ENCODE measurements at places on chromosomes 4 and X. TPM values are rescaled to one million over a fixed set of nuclear protein-coding genes. Genes with fewer than 3 reads are reported as not detected.

DNA sequence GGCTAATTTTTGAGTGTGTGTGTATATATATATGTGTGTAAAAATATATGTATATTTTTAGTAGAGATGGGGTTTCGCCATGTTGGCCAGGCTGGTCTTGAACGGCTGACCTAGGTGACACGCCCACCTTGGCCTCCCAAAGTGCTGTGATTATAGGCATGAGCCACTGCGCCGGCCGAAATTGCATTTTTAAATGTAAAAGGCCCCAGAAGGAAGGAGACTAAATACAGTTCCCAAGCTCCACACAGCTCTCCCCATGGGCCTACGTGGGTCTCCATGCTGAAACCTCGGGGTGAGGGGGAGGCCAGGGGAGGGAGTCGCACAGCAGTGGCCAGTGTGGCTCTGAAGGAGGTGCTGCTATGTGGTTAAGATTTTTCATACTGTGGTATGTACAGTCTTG lies 12.8 kb upstream of the CDKN2AIP start:
- no peak for DNase-seq

DNA sequence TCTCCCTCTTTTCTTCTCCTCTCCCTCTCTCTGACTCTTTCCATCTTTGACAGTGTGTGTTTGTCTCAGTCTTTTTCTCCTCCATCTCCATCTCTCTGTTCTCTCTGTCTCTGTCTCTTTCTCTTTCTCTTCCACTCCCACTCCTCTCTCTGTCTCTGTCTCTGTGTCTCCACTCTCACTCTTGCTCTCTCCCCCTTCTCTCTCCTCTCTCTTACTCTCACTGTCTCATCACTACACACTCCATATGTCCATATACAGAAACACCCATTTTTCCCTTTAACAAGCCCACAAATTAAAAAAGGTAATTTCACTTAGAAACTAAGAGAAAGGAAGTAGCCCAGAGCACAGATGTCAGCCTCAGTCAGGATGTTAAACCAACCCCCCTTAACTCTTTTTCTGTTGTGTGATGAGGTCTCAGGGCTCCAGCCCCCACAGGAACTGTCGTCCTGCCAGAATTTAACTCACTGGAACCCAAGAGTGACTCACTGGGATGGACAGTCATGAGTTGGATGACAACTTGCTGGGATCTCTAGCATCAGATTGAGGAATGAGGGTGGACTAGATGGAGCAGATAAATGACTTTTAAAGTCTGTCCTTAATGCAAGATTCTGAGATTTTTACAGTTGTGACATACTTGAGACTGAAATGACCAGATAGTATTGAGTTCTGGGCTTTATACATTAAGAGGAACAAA lies 27.5 kb downstream of the OTUD6A start:
- no peak for DNase-seq

- DNase-seq, result no peak
Measured at GRCh38 chr4:122777846-122778673, 45.6 kb downstream of the BBS12 start.

GRCh38 chrX:2921750-2922149 lies 7.4 kb downstream of the ARSD start:
- no peak for DNase-seq

DNA sequence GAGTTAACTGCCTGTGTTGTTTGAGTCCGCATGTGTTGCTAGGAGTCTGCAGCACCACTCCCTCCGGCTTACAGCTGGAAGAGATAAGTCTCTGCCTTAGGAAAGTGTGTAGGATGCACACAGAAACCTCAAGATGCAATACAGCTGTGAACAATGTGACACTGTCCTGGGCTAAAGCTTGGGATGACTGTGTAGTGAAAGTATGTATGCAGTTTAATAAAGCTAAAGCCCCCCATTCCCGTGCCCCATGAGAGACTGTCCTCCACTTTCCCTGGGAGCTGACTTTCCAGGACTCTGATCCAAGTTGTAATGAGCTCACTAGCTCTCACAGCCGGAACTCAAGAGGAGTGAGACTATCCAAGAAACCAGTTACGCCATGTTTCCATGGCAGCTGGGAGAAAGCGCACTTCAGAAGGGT lies 156.6 kb upstream of the FTHL17 start:
- no peak for DNase-seq

DNA sequence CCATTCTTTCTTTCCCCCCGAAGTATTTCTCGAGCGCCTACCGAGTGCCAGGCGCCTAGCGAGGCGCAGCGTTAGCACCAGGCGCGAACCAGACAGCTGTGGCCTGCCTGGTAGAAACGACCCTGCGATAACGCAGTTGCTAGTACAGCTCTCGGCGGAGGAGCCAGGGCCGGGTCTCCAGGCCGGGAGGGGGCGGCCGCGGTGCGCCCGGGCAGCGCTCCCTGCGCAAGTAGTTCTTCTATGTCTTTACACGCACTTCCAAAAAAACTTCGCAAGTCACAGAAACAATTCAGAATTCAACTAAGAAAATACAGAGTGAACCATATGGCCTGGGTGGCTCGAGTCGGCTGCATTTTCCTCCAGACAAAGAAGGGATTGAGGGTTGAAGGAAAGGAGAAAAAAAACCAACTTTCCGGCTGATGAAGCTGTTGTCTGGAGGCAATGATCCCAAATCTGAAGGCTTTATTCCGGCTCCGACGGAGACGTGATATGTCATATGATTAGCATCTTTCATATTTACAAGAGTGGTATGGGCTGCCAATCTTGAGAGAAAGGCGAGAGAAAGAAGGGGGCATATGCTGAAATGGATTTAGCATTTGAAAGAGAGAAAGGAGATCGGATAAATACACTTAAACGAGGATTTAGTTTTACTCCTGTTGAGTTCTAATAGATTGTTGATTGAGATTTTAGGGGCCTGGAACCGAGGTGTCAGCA lies 7.2 kb upstream of the NEUROG2 start:
- DNase-seq, result no peak

GRCh38 chr4:85870298-85871083 lies 395.5 kb downstream of the ARHGAP24 start:
- DNase-seq, result no peak

GRCh38 chrX:123740536-123740935 lies 7.7 kb upstream of the THOC2 start:
- no peak for DNase-seq

DNA sequence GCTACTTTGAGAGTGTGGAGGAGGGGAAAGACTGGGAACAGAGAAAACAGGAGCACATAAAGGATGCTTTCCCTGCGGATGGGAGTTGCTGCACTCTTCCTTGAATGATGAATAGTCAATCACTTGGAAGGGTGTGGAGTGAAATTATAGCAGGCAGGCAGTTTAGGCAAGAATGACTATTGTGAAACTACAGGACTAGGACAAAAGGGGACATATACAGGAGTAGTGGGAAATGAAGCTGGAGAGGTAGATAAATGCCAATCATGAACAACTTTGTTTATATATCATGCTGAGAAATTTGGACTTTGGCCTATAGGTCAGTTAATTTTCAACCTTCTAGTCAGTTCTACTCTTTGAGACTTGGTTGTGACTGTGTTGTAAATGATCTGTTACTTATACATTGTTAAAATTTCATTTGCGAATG lies 76.9 kb downstream of the PAQR3 start:
- DNase-seq, result no peak

DNA sequence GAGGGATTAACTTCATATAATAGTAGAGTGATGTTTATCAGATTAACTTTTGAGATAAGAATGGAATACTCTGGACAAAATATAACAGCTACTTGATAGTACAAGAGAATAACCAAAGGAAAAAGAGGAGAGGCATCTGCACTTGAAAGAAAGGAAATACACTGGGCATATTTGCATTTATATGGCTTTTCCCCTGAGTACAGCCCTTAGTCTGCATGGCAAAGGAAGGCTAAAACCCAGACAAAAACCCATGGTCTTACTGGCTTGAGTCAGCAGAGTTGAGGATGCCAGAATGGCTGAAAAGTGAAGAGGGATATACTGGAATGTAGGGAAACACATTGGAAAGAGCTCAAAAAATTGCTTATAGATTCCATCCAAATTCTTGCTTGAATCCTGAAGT lies 101.6 kb downstream of the COL4A5 start:
- DNase-seq, result no peak

- DNase-seq, result no peak
Measured at GRCh38 chr4:116202524-116202923, 882.9 kb downstream of the TRAM1L1 start.

- DNase-seq, result no peak
Measured at GRCh38 chr4:56859841-56860240, 38.3 kb upstream of the SPINK2 start.

- no peak for DNase-seq
Measured at GRCh38 chr4:159017323-159018026, 85.4 kb upstream of the RAPGEF2 start.

DNA sequence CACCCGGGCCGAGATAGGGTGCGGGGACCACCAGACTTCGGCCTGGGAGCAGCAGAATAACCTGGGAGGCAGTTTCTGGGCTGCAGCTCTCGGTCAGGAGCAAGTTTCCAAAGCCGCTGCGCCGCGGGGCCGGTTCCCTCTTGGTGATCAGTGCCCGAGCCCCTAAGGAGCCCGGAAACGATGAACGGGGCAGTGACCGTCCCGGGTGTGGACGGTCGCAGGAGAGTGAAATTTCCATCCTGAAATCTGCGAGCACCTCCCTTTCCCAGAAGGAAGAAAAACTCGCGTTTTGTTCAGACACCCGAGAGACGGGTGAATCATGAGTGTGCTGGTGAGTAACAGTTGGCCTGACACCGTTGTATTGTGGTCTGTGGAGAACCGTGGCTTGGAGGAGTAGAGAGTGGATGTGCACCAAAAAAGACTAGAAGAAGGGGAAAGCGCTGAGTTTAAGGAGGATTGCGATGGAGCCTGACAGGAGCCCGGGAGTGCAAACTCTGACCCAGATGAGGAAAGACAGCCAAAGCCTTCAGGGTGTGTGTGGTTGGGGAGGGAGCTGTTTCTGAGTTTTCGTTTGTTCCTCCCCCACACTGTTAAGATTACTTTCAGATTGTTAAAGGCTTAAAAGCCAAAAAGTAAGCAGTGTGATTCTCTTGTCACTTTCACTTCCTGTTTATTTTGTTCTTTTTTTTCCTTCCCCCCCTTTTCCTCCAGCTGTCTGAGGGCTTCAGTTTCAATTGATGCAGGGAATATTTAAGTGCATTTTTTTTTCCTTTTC lies 828 bp downstream of the MCUB start:
- DNase-seq, result no peak

- no peak for DNase-seq
Measured at GRCh38 chrX:139877710-139878414, 55.0 kb downstream of the ATP11C start.

GRCh38 chr4:3324093-3324815 lies 31.4 kb downstream of the RGS12 start:
- DNase-seq, result no peak

DNA sequence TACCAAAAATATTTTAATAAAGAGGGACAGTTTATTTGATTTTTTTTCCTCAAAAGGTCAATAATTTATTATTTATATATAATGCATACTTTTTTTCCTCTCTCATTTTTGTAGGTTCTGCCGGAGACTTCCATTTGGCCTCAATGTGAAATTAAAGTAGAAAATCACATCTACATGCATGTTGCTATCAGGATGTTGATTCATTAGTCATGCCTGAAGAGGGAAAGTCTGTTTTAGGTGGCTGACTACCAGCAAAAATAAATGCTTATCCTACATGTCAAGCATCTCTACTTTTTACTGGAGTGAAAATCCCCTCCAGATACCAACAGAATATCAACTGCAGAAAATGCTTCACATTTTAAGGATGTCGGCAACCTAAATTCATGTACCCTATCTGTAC lies 41.5 kb downstream of the KIAA0232 start:
- DNase-seq, result no peak

- no peak for DNase-seq
Measured at GRCh38 chrX:105299286-105299685, 78.8 kb upstream of the TEX13A start.

DNA sequence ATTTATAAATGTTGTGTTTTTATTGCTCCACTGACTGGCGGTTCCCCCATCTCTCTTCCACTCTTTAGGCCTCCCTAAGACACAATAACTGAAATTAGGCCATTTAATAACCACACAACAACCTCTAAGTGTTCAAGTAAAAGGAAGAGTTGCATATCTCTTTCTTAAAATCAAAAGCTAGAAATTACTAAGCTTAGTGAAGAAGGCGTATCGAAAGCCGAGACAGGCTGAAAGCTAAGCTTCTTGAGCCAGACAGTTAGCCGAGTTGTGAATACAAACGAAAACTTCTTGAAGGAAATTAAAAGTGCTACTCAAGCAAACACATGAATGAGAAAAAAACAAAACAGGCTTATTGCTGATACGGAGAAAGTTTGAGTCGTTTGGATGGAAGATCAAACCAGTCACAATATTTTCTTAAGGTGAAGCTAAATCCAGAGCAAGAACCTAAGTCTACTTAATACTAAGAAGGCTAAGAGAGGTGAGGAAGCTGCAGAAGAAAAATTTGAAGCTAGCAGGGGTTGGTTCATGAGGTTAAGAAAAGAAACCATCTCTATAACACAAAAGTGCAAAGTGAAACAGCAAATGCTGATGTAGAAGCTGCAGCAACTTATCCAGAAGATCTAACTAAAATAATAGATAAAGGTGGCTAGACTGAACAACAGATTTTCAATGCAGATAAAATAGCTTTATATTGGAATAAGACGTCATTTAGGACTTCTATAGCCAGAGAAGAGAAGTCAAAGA lies 194.0 kb upstream of the TTC29 start:
- DNase-seq, result no peak

DNA sequence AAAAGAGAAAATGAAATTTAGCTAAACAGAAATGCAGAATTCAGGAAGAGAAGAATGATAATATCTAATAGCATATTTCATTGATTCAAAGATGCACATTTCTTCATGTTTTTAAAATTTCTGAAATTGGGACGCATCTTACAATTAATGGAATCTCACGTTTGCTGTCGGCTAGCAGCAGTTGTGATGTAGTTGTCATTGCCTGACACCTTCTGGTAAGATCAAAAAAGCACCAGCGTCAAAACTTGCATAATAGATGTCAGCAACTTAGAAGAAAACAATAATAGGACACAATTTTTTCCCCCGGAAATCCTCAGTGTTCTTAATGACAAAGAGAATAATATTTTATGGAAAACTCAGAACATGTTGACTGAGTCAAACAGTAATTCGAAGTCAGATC lies 29.8 kb upstream of the SLC7A3 start:
- DNase-seq, result no peak

- no peak for DNase-seq
Measured at GRCh38 chr4:118983831-118984230, 95.2 kb downstream of the SYNPO2 start.

HAND2 gene
- 3.9 TPM for total RNA-seq

DMP1 gene
- not detected for total RNA-seq

GPRASP1 gene
- total RNA-seq, result 4.1 TPM

GLUD2 gene
- total RNA-seq, result 11.3 TPM

ARMCX6 gene
- 84.0 TPM for total RNA-seq

TACR3 gene
- 0.29 TPM for total RNA-seq

TLR1 gene
- total RNA-seq, result 3.1 TPM

ANXA3 gene
- 123 TPM for total RNA-seq

DCAF12L2 gene
- total RNA-seq, result 1.1 TPM

PABPC4L gene
- 4.5 TPM for total RNA-seq

DDX53 gene
- not detected for total RNA-seq

NUDT11 gene
- 17.9 TPM for total RNA-seq

PGM2 gene
- total RNA-seq, result 31.9 TPM

Data from progenitor cell of endocrine pancreas (in vitro differentiated cells).